Type B pancreatic cell (in vitro differentiated cells): ENCODE measurements at places on chromosomes 11 and 22.

- DNase-seq = no peak
Measured at GRCh38 chr11:111737444-111738210, 28.6 kb downstream of the PPP2R1B start.

GRCh38 chr22:17841836-17842235, 67.6 kb upstream of the BID start:
- DNase-seq = no peak

GRCh38 chr11:83711106-83711527, 424.9 kb upstream of the CCDC90B start:
- no peak for DNase-seq

GRCh38 chr11:16921019-16921418, 93.2 kb downstream of the PLEKHA7 start:
- DNase-seq = no peak

GRCh38 chr11:91872243-91872642, 352.4 kb upstream of the FAT3 start:
- no peak for DNase-seq

GRCh38 chr11:28123151-28123581, 15.0 kb downstream of the METTL15 start:
- DNase-seq = no peak

DNA sequence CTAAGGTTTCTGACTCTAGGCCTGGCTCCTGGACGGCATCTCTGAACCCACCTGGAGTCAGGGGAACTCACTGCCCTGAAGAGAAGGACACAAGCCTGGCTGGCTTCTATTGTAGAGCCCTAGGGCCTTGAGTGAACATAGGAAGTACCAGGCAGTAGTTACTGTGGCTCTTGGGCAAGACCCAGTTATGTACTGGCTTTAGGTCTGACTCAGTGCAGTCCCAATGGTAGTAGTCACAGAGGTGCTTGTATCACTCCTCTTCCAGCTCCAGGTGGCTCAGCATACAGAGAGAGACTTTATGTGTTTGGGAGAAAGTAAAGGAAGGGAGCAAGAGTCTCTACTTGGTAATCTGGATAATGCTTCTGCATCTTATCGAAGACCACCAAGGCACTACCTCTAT, 13.9 kb upstream of the PAK1 start:
- no peak for DNase-seq

DNA sequence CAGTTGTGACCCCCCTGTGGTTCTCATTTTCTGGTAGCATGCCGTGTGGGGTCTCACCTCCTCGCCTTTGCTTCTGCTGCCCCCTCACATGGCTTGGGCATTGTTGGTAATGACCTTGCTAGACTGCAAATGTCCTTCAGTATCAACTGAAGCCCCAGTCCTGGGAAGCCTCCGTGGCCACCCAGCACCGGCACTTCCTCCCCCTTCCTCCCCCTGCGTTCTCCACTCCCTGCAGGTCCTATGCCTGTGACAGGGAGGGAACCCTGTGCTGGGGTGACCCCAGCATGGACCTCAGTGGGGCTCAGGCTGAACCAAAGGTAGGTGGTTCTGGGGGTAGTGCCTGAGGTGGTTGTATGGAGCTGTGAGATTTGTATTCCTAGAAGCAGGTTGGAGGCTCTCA, 5.9 kb downstream of the ST3GAL4 start:
- DNase-seq = no peak

- DNase-seq = no peak
Measured at GRCh38 chr11:23543651-23544222, 683.5 kb upstream of the CCDC179 start.
